T-helper 2 cell (primary cell): ENCODE measurements at places on chromosomes 11 and 22.

GRCh38 chr22:17818649-17819048, 44.4 kb upstream of the BID start:
- no peak for DNase-seq

- DNase-seq = no peak
Measured at GRCh38 chr22:43481568-43482317, 69.9 kb downstream of the MPPED1 start.

- no peak for DNase-seq
Measured at GRCh38 chr11:35183326-35183925, 44.5 kb downstream of the CD44 start.

- no peak for DNase-seq
Measured at GRCh38 chr11:76666408-76666807, 4.1 kb downstream of the LRRC32 start.

DNA sequence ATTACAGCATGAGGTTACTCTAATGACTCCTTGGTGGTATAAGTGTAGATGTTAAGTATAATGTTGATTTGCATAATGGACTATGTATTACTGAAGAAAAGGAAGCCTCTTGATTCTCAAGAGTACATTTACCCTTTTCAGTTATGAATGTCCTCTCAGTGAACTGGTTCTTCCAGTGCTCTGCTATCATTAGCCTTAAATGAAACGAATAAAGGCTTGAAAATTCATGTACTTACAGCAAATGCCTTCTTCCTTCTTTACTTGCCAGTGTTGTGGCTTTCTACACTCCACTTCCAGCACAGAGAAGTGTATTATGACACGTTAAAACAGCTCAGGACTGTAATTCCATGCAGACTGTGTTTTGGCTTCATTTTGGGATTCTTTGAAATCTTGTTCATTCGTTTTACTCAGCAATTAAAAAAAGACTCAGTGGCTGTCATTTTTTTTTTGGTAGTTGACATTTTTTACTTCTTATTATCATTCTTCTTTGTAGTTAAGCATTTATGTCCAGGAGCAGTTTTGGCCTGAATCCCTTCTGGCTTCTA, 96.9 kb downstream of the MTMR3 start:
- no peak for DNase-seq

DNA sequence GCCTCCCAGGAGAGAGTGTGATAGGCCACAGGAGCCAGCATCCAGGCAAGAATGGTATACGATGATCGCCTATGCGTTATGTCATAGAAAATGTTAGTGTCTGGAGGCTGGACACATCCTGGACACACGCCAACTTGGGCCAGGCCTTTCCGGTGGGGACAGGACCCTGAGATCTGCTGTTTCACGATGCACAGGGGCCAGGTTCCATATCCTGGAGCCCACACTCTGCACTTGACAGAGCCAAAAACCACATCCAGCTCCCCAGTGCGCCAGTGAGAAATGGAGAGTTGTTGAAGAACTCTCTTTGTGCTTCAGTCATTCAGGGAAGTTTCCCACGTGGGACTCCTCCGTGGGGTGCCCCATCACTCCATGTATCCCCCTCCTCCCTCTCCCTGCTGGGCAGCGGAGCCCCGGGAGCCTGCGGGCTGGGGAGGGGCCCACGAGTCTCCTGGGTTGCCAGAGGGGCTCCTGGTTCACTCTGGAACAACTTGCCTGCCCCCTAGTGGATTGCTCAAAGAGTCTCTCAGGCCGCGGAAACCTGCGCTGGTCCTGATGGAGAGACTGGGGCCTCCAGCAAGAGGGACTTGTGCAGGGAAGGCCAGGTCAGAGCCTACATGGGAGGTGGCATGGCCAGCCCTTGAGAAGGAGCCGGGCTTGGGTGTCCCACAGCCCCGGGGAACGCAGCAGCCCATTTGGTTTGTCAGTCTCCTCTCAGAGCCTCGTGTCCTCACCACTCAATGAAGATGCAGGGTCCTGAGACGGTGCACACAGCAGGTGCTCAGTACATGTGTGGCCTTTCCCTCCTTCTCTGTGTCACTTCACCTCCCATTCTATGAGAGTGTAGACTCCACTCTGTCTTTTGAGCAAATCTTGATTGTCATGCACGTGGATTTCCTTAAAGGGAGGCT, 10.2 kb upstream of the LRRC32 start:
- no peak for DNase-seq

DNA sequence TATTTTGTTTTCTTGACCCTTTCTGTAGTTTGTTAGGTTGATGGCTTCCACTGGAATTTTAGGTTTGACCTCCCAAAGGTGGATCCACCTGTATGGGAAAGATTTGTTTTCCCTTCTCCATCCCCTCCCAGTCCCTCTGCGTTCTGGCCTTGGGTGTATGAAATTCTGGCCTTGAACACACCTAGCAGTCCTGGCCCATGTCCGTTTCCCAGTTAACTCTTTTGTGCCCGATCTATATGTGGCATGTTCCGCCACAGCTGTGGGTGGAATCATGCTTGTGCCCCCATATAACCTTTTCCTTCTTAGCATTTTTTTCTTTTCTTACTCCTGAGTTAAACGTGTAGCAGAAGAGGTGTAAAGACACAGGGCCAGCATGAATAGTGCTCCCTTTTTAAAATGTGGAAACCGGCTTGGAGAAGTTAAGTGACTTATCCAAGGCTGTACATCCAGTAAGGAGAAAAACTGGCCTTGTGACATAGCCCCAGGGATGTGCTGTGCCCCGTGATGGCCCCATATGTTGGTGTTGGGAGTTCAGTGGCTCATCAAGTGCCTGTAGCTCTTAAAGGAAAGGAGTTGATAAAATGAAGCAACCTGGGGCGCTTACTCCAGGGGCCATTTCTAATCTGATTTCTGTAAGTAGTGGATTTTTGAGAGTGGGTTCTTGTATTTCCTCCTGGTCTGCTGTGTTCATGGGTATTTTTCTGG, 39.3 kb downstream of the ZNRF3 start:
- DNase-seq = no peak

- DNase-seq = no peak
Measured at GRCh38 chr22:24728790-24729637, 45.5 kb downstream of the PIWIL3 start.

DNA sequence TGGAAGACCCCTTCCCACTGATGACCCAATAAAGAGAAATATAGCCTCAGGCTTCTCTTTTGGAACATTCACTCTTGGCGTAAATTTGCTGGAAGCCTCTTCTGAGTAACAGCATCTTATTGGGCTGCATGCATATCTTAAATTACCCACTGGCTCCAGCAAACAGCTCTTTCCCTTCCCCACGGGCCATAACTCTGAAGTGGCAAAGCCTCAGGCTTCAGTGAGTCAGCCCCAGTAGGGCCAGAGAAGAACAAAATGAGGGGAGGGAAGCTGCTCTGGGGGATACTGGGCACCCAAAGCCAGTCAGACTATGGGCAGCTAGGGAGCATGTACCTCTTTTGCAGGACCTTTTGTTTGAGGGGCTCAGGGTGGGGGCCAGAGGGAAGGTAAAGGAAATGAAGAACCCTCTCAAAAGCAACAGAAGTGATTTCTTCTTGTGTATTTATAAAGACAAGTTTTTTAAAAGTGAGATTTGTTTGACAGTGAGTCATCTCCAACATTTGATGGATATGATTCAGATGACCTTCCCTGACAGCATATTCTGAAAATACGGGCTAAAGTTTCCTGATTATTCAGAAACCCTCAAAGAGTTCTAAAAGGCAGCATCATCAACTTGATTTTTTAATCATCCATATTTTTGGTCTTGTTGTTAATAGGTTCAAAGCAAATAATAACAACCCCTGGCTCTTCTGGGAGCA, 203.4 kb downstream of the KIF18A start:
- no peak for DNase-seq

DNA sequence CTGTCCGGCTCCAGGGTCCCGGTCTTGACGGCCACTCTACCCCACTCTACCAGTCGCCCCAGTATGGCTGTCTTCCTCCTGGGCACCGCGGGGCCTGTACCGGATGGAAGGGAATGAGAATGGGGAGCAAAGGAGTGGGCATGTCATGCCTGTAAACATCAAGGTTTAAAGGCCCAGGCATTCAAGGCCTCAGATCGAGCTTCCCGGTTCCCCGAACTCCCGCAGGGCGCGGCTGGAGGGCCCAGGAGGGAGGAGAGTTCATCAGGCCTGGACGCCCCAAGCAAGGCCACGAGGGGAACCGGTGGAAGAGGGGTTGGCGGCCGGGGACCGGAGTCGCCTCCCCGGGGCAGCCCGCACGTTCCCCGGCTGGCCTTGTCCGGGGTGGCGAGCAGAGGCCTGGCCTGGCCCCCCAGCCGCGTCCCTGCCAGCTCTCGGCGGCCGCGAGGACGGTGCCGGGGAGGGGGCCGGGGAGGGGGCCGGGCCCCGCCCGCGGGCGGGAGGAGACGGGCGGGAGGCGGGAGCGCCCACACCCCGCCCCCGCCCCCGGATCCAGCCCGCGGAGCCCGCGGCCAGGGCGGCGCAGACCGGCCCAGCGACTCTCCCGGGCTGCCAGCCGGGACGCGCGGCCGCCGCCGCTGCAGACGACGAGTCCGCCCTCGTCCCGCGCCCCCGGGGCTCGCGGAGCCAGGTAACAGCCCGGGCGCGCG, at the start of gene CDC42EP1:
TSS of gene CDC42EP1 (plus strand) at position 580 of the 707 bp plus-strand sequence. CDS start 5,870 bp downstream, outside the sequence.
- no peak for DNase-seq

DNA sequence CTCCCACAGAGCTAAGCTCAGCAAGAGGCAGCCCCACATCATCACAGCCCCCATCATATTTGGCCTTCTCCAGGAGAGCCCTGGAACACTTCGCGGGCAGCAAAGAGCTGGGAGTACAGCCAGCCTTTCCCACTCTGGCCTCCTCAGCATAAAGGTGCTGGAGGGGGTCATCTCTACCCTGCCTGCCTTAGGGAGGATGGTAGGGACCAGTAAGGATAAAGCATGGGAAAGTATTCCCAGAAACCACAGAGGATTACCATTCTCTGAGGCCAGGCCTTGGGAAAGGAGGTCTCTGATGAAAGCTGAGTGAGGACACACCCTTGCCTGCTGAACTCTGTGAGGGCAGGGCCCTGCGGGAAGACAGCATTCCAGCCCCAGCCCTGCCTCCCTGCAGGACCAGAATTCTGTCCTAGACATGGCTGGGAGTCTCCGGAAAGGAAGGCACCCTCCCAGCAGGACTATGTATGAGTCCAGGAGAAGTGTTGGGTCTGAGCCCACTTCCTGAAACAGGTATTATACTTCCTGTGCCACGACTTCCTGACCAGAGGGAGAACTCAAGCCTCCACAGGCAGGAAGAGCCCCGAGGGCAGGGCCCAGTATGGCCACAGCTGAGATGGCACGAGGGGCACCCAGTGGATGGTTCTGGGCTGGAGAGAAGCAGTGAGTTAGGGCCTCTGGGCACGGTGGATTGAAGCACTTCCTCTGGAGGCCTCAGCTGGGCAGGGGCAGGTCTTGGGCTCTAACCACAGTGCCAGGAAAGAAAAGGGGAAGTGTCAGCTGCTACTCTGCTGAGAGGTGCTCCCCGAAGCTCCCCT, 12.9 kb upstream of the CASTOR1 start:
- DNase-seq = no peak

DNA sequence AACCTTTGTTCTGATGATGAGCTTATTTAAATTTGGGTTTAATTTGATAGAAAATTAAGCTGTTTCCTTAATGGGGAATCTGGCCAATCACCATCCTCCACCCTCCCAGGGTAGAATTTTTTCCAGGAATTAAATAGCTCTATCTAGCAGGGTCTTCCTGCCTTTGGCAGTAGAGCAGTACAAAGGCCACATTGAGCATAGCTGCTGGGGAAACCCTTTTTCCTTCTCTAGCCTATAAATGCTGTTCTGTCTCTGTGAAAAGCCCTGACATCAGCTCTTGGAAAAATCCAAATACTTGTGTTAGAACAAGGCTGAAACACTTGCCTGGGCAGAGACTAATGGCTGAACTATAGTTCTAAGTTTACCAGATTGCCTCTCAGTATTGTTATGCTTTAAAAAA, 55.1 kb downstream of the ARHGEF12 start:
- no peak for DNase-seq

DNA sequence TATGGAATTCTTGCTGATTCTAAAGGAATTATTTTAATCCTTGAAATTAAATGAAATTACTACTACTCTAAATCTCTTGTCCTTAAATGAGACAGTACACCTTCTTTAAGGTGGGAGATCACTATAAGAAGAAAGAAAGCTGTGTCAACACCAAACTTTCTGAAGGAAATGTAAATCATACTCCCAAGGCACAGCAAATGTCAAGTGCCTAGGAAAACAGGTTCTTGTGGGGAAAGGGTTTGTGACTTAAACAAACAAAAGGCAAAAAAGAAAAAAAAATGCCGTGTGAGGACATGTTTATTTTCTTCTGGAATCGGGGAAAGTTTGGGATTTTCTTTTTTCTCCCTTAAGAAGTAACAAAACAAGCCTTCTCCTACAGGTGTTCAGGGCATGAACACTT, 745.1 kb downstream of the DLG2 start:
- no peak for DNase-seq

- no peak for DNase-seq
Measured at GRCh38 chr11:89498845-89499448, 7.8 kb upstream of the NOX4 start.

GRCh38 chr11:111342329-111342728, 36.7 kb downstream of the POU2AF1 start:
- DNase-seq = no peak

DNA sequence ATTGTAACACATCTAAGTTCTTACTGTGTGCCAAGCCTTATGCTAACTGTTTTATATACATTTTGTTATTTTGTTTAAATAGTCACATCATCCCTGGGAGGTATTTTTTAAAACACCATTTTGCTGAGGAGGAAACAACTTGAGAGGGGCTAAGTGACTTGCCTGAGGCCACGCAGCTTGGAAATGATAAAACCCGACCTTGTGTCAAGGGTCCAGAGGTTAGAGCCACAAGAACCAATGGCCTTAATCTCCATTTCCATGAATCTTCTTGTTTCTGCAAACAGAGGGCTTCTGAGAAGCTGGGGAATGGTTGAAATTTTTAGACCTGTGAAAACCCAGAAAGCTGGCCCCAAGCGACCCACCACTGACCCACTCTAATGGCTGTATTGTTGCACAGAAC, 16.7 kb downstream of the ABTB2 start:
- DNase-seq = no peak

- DNase-seq = no peak
Measured at GRCh38 chr11:120832481-120833238, 191.2 kb upstream of the TBCEL start.

DNA sequence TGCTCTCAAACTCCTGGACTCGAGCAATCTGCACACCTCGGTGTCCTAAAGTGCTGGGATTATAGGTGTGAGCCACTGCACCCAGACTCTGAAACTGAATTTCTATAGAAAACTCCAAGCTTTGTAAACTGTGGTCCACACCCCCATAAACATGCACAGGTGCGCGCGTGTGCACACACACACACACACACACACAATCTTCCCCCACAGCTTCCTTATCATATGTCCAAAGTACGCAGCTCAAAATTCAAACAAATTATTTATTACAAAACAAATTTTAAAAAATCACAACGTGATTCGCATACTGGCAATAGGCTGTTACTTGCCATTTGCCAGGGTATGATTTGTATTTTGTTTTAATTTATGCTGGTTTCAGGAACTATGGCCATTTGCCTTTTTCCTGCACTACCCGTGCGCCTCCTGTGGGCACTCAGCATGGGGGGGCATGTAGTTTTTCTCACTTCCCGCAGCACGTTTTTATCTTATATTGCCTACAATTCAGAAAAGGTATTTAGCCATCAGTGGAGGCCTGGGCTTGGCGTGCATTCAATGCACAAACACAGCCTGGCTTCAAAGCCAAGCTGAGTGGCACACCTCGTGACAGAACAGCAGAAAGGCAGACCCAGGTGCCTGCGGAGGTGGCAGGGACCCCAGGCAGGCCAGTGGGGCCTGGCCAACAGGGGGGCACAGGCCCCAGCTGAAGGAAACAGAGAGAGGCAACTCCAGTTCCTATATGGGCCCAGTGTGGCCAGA, 10.8 kb upstream of the SNX32 start:
- no peak for DNase-seq
